Natural killer cell treated with Interleukin-12 subunit alpha and Interleukin-12 subunit beta and Interleukin-15 and Interleukin-18, amount 100 ng/mL, for 72 hours (primary cell): ENCODE measurements at places on chromosomes 13 and 19. TPM values are rescaled to one million over a fixed set of nuclear protein-coding genes. Genes with fewer than 3 reads are reported as not detected.

- H3K36me3 ChIP-seq, result no peaks in the 10 kb centered on the region
- DNase-seq, result no peak
- H3K4me3 ChIP-seq, result no peak overlapping the region
- no peaks in the 10 kb centered on the region for H3K27me3 ChIP-seq
Measured at GRCh38 chr13:58999851-59000250, 1163.9 kb downstream of the DIAPH3 start.

DNA sequence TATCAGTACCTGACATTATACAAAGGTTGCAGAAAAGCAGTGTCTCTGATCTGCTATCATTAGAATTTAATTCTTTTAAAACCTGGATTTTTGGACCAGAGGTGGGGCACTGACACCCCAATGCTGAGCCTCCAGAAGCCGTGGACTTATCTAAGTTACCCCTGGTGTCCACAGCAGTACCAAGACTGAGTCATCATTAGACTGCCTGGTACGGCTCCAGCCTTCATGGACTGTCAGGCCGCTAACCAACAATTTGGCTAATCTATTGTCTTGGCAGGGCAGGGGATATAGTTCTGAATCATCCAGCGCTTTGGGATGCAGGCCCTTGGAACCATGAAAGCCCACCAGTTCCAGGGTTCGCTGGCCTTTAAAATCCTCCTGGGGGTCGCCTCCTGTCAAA lies 78.3 kb downstream of the TSHZ3 start:
- no peaks in the 10 kb centered on the region for H3K4me1 ChIP-seq
- no peak overlapping the region for H3K27ac ChIP-seq
- no peaks in the 10 kb centered on the region for H3K36me3 ChIP-seq
- H3K27me3 ChIP-seq, result no peaks in the 10 kb centered on the region

Gene ACTMAP
- total RNA-seq, result 10.9 TPM

- no peak for DNase-seq
- H3K4me1 ChIP-seq, result peaks cover 21% of the 10 kb centered on the region
- peak overlapping the region; percentile 77 for H3K27ac ChIP-seq
- no peaks in the 10 kb centered on the region for H3K27me3 ChIP-seq
Measured at GRCh38 chr19:53365899-53366493, 491 bp downstream of the ZNF525 start.

DNA sequence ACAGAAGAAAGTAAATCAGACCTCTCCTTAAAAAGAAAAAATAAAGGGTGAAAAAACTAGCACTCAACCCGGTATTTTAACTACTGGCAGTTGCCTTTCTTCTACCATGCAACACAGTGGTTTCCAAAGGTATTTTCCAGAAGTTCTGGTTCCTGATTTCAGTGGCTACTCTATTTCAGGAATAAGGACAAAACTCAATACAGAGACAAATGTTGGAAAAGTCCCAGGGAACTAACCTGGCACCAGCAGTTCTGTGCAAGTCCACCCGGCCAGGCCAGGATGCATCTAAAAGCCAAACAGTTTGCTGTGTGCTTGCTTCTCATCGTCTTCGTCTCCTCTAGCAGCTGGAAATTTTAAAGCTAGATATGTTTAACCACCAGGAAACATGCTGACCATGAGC lies 52.5 kb downstream of the FOXO1 start:
- no peaks in the 10 kb centered on the region for H3K36me3 ChIP-seq
- peak overlapping the region; percentile 95 for H3K27ac ChIP-seq
- peaks cover 39% of the 10 kb centered on the region for H3K4me1 ChIP-seq
- no peak for DNase-seq
- H3K4me3 ChIP-seq, result peak overlapping the region; percentile 85
- H3K27me3 ChIP-seq, result no peaks in the 10 kb centered on the region
